Epithelial cell of esophagus (primary cell): ENCODE measurements at places on chromosomes 7 and 10.

DNA sequence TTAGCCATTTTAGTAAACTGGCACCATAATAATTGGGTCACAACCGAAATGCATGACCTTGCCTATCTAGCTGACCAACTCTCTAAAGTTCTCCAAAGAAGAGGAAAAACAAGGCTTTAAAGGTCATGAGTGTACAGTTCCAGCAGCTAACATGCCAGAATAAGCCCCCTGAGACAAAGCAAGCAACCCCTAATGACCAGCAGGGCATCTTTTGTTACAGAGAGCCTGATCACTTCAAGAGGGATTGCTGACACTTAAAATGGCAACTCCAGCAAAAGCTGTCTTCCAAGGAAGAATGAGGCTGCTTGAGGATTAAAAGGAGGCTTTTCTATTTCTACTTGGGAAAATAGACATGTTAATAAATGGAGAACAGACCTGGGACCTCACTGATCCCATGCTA is 213.6 kb downstream of the CDC14C start:
- no peak for DNase-seq

GRCh38 chr10:76950354-76950753 is 687.3 kb downstream of the KCNMA1 start:
- no peak for DNase-seq

DNA sequence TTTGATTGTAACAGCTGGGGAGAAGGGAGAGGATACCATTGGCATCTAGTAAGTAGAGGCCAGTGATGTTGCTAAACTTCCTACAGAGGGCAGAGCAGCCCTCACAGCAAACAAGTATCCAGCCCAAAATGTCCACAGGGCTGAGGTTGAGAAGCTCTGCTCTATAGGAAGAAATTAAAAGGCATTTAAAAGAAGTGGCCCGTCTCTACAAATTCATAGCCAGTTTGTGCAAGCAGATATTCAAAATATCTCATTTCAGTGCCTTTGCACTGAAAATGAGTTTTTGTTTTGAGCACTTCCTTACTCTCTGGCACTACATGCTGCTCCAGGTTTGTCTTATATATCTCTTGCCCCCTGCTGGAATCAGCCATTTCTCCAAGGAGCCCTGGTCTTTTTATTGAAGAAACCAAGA is 330.0 kb downstream of the BBS9 start:
- DNase-seq: peak; percentile 76

DNA sequence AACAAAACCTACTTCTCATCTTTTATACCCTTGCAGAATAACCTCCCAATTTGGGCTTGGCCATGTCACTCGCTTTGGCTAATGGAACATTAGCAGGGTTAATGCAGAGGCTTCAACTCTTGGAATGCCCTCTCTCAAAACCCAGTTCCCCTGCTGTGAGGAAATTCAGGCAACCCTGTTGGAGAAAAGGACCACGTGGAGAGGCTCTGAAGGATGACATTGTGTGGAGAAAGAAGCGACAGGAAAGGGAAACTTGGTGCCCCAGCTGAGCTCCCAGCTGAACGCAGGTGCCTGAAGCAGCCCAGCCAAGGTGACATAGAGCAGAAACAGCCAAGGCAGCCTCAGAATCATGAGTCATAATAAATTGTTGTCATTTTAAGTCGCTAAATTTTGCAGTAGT is 214.2 kb upstream of the GHITM start:
- no peak for DNase-seq

DNA sequence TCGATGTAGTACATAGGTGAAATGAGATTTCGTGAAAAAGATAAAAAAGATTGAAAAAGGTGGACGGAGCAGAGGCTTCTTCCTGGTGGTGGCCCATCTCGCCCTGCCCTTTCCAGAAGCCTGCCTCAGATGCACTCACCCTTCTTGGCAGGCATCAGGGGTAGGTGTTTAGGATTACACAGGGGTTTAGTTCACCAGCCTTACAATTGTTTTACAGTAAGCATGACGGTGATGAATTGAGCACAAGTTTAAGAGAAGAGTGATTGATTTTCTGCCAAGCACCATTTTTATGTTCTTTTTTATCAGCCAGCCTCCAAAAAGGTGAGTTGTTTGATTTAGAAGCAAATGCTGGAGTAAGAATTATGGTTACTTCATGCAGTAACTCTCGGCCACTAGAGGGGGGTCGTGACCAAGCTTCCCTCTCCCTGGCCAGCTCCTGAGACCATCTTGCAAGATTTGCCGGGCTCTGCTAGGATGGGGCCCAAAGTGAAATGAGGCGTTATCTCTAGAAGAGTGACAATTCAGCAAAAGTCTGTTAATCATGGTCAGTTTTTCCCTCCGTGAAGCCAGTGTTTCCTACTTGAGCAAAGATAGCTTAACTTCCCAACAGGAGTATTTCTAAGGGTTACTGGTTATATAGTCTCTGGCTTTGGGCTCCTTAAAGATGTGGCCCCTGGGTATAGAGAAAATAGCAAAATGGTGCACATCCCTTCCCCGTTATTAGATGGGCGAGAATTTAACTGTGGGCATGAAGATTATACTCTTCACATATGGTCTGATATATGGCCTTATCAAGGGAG is 228.8 kb downstream of the BMPER start:
- DNase-seq: peak; percentile 80

GRCh38 chr7:116097365-116098009 is 66.9 kb upstream of the TFEC start:
- DNase-seq: peak; percentile 79

- DNase-seq: peak; percentile 51
These were observed 201.9 kb downstream of the BMPER start for GRCh38 chr7:34107276-34107675.

GRCh38 chr10:5614155-5614721 is 52.2 kb downstream of the ASB13 start:
- no peak for DNase-seq

- DNase-seq: peak; percentile 82
These were observed 8.0 kb upstream of the GRK5 start for GRCh38 chr10:119199231-119199992.

DNA sequence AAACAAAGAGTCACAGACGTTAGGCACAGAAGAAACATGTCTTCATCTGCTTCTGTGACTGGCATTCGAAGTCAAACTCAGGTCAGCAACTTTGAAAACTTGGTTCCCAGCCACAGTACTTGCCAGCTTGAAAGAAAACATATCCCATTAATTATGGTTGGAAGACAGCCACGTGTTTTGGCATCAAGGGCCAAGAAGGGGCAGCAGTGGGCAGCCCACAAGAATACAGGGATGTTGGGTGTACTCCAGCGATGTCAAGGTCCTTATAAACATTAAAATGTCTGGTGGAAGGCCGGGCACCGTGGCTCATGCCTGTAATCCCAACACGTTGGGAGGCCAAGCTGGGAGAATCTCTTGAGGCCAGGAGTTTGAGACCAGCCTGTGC is 29.5 kb downstream of the JCAD start:
- DNase-seq: no peak

DNA sequence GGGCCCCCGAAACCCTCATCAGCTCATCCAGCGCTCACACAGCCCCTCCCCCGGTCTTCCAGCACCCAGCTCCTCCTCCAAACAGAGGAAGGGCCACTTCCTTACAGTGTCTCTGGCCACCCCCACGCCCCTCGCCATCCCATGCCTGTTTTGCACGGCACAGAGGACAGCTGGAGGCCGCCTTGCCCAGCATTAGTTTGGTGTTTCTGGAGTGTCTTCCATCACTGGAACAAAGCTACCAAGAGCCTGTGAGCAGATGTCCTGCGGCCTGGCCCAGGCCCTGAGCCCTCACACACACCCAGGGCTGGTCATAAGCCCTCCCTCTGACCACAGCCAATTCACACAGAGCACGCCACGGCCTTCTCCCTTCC is 82.3 kb downstream of the MAD1L1 start:
- no peak for DNase-seq

DNA sequence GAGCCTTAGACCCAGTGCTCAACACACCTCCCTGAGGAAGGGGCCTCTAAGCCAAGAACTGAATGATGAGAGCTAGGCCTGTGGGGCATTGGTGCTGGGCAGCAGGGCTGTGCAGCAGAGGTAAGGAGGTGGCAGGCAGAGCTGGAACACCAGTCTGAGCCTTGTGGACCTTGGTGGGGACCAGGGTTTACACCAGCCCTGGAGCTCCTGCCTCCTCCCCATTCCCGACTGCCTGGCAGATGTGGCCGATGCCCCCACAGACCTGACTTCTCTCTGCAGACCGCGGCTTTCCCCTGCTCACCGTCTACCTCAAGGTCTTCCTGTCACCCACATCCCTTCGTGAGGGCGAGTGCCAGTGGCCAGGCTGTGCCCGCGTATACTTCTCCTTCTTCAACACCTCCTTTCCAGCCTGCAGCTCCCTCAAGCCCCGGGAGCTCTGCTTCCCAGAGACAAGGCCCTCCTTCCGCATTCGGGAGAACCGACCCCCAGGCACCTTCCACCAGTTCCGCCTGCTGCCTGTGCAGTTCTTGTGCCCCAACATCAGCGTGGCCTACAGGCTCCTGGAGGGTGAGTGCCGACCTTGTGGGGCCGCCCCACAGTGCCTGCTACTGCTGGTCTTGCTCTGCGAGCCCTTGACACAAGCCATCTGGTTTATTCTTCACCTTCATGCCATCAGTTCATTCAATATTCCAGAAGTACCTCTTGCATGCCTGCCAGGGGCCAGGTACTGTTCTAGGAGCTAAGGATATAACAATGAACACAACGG is 25.4 kb downstream of the RET start:
- DNase-seq: no peak

GRCh38 chr7:157719008-157719682 is 382.3 kb downstream of the DNAJB6 start:
- DNase-seq: no peak

DNA sequence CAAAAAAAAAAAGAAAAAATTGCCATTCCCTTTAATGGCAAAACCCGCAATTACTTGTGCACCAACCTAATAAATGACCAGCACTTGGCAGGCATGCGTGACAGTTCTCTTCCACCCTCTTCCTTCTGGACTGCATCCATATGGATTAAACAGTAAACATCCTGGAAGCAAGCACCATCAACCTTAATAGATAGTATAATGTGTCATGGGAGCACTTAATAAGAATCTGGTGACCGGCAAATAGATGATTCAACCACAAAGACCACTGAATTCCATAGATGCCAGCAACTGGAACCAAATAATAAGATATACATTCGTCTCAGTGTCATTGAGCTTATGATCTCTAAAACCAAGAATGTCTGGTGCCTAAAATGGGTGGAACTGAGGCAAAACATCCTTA is 610.2 kb downstream of the CALN1 start:
- no peak for DNase-seq

GRCh38 chr7:68833422-68833821 is 764.9 kb upstream of the AUTS2 start:
- DNase-seq: no peak

- DNase-seq: no peak
These were observed 21.8 kb upstream of the MMP21 start for GRCh38 chr10:125797424-125797823.

- DNase-seq: no peak
These were observed 6.5 kb downstream of the EVX1 start for GRCh38 chr7:27248911-27249723.

DNA sequence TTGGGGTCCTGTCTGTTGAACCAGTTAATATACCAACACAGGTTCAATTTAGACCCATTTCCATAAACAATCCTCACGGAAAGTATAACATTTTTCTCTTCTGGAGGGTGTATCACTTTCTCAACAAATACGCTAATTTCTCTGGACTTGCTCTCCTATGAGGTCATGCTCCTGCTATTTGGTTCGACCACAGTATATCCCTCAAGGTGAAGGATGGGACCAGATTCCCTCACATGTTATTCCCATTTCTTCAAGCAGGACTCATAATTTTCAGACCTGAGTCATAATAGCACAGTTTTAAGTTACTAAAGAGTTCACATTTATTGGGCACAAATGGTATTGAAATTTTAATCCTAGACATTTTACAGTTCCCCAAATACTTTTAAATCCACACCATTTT is 57.2 kb downstream of the ADAM12 start:
- DNase-seq: no peak

- no peak for DNase-seq
These were observed 105.0 kb upstream of the HDAC9 start for GRCh38 chr7:18390535-18390907.

- no peak for DNase-seq
These were observed 58.6 kb downstream of the ADRB1 start for GRCh38 chr10:114102256-114102655.

GRCh38 chr7:45682836-45683555 is 108.8 kb downstream of the ADCY1 start:
- no peak for DNase-seq

- no peak for DNase-seq
These were observed 266.9 kb downstream of the USP6NL start for GRCh38 chr10:11344550-11344949.

DNA sequence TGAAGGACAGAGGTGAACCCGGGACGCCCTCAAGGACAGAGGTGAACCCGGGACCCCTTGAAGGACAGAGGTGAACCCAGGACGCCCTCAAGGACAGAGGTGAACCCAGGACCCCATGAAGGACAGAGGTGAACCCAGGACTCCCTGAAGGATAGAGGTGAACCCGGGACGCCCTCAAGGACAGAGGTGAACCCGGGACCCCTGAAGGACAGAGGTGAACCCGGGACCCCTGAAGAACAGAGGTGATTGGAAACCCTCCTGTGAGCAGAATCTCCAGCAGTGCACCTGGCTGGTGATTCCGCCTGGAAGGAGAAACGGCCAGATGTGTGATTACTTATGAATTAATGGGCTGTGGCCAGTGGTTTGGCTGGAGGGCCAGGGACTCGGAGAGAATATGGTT is 272.3 kb downstream of the PTPRN2 start:
- DNase-seq: no peak

- DNase-seq: no peak
These were observed 23.4 kb downstream of the CFAP43 start for GRCh38 chr10:104208730-104209129.

GRCh38 chr7:41098846-41099245 is 604.0 kb downstream of the INHBA start:
- no peak for DNase-seq

- DNase-seq: no peak
These were observed 128.8 kb upstream of the FAM20C start for GRCh38 chr7:63521-64021.

DNA sequence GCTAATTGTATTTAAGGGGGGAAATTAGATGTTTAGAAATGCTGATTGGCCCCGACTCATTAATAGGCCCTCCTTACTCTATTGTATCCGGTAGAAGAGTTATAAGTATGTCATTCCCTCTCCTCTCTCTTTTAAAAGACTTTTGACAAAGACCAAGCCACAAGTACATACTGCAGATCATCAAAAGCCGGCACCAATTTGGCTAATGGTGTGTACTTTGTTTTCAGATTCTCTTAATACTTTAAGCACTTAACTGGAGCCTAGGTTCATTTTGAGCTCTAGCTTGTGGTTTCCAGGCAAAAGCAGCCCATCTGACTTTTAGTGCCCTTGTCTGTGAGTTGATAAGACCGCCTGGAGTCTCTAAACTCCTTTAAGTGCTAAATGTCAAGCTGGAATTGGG is 210.0 kb upstream of the LYZL1 start:
- no peak for DNase-seq

GRCh38 chr10:101879456-101880231 is 36.0 kb upstream of the KCNIP2 start:
- DNase-seq: peak; percentile 40

GRCh38 chr10:116311016-116311415 is 13.2 kb upstream of the CCDC172 start:
- DNase-seq: no peak

GRCh38 chr10:71815515-71816130 is 35.4 kb downstream of the PSAP start:
- DNase-seq: no peak

GRCh38 chr10:76150876-76151288 is 719.5 kb downstream of the LRMDA start:
- DNase-seq: no peak
